ENCODE measurements at places on chromosomes 3 and 15.
A peak's percentile ranks its signal among the peaks of the same experiment; 100 is the strongest.

- no peak for DNase-seq
Measured at GRCh38 chr3:188286087-188286513, 132.1 kb downstream of the LPP start.

- DNase-seq, result no peak
Measured at GRCh38 chr3:147421184-147421912, 12.2 kb downstream of the ZIC1 start.

GRCh38 chr15:93451265-93451664 is 362.3 kb upstream of the RGMA start:
- DNase-seq, result no peak

- no peak for DNase-seq
Measured at GRCh38 chr3:148833223-148833622, 5.6 kb downstream of the CPB1 start.

DNA sequence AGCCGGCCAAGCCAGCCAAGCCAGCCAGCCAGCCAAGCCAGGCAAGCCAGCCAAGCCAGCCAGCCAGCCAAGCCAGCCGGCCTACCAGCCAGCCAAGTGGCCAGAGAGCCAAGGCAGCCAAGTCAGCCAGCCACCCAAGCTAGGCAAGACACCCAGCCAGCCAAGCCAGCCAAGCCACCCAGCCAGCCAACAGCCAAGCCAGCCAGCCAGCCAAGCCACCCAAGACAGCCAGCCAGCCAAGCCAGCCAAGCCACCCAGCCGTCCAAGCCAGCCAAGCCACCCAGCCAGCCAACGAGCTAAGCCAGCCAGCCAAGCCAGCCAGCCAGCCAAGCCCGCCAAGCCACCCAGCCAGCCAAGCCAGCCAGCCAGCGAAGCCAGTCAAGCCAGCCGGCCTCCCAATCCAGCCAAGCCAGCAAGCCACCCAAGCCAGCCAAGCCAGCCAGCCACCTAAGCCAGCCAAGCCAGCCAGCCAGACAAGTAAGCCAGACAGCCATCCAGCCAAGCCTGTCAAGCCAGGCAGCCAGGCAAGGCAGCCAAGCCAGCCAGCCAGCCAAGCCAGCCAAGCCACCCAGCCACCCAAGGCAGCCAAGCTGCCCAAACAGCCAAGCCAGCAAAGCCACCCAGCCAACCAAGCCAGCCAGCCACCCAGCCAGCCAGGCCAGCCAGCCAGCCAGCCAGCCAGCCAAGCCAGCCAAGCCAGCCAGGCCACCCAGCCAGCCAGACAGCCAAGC is 200.5 kb downstream of the GOLGA6L6 start:
- no peak for DNase-seq

DNA sequence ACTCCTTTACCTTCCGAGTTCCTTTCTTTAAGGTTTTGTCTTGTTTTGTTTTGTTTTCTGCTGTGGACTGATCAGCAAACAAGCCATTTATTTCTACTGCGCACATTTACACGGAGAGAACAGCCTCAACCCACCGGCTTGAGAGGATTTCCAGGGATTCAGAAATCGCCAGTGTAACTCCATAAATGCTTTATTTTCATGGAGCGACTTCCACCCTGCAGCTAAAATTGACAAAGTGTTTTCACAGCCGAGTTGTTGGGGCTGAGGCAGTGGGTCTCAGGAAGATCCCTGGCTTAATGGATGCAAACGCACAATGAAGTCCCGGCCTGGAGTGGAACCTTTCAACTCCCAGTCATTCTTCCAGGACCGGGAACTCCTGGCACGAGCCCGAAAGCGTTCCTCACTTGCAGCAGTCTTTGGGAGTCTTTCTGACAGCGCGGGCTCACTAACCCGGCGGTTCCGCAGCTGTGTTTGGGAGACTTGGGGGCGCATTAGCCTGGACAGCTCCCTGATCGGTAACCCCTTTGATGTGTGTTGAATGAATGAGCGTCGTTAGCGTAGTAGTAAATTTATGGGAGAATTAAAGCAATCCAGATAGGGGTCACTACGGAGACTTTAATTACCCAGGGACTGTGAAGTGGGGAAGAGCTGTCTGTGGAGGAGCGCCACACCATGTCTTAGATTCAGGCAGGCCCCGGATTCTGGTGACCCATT is 785 bp upstream of the MYRIP start:
- peak; percentile 58 for DNase-seq

DNA sequence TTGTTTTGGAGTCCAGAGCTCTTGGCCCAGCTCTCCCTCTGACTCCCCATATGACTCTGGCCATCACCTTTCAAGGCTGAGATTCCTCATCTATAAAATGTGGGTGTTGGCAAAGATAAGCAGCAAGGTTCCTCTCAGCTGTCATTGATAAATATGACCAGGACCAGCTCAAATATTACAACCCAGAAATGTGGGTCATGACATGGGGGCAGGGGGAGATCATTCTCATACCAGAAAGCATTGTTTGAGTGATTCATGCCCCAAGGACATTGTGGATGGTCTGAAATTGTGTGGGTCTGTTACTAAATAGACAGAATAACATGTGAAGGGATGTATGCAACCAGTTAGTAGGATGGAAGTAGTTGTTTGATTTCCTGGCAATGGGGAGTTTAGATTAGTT is 13.9 kb downstream of the UPK1B start:
- no peak for DNase-seq

GRCh38 chr3:141111364-141112155 is 60.4 kb downstream of the SPSB4 start:
- no peak for DNase-seq

DNA sequence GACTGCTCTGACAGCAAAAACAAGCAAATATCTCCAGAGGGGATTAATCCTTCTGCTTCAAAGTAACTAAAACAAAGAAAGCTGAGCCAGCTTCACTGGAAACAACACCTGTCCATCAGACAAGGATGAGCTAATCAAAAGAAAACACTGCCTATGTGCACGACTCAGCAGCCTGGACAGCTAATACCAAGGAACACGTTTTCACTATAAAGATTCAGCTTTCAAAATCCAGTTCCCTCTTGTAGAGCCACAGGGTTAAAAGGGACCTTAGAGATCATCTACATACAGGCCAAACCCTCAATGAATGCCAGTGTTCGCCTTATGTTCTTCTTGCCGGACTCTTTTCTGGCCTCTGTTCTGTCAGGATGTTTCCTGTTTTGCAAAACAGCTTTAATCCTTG is 6.9 kb downstream of the TUSC7 start:
- no peak for DNase-seq

GRCh38 chr3:193997228-193998122 is 138.5 kb upstream of the HES1 start:
- peak; percentile 72 for DNase-seq

- no peak for DNase-seq
Measured at GRCh38 chr3:48338635-48339034, 5.2 kb upstream of the SPINK8 start.
